Epithelial cell of alveolus of lung (primary cell): ENCODE measurements at places on chromosomes 12 and 14. TPM values are rescaled to one million over a fixed set of nuclear protein-coding genes. Genes with fewer than 3 reads are reported as not detected.

DPPA3 gene
- total RNA-seq = not detected in 2 replicates

DHRS2 gene
- under 0.01 TPM in 1 of 2 replicates, not detected in the other for total RNA-seq

KRT6A gene
- 3.2 and 20.6 TPM in 2 replicates for total RNA-seq

ETV6 gene
- 8.4 and 8.8 TPM in 2 replicates for total RNA-seq

FBXO21 gene
- 28.3 and 84.2 TPM in 2 replicates for total RNA-seq

SYCP3 gene
- not detected in 2 replicates for total RNA-seq

PCBP2 gene
- total RNA-seq = 198 and 538 TPM in 2 replicates

NID2 gene
- total RNA-seq = 104 and 178 TPM in 2 replicates

KLC1 gene
- 132 and 148 TPM in 2 replicates for total RNA-seq

GRIN2B gene
- total RNA-seq = not detected in 2 replicates

ADCY4 gene
- total RNA-seq = 0.39 and 0.88 TPM in 2 replicates

SLC39A5 gene
- total RNA-seq = not detected in 2 replicates

CCDC177 gene
- total RNA-seq = under 0.01 and 0.16 TPM in 2 replicates

CLEC9A gene
- not detected in 2 replicates for total RNA-seq

PRICKLE1 gene
- total RNA-seq = 5.7 and 30.8 TPM in 2 replicates

ANKRD33 gene
- total RNA-seq = 0.13 and 0.24 TPM in 2 replicates

OR10AD1 gene
- not detected in 2 replicates for total RNA-seq

PROX2 gene
- not detected in 2 replicates for total RNA-seq

TRPV4 gene
- 1.2 and 8.7 TPM in 2 replicates for total RNA-seq

TXNRD1 gene
- 196 and 279 TPM in 2 replicates for total RNA-seq

TPH2 gene
- not detected in 2 replicates for total RNA-seq

PELI2 gene
- 7.9 and 23.0 TPM in 2 replicates for total RNA-seq

PZP gene
- under 0.01 TPM in 1 of 2 replicates, not detected in the other for total RNA-seq

KRT73 gene
- not detected in 2 replicates for total RNA-seq

JKAMP gene
- 55.5 and 148 TPM in 2 replicates for total RNA-seq

ETFBKMT gene
- 1.9 and 2.3 TPM in 2 replicates for total RNA-seq

PIP4K2C gene
- 11.4 and 18.5 TPM in 2 replicates for total RNA-seq

CLEC4E gene
- total RNA-seq = not detected in 2 replicates

TMX1 gene
- 45.3 and 45.4 TPM in 2 replicates for total RNA-seq

TPCN1 gene
- 30.3 and 34.6 TPM in 2 replicates for total RNA-seq

DDX55 gene
- total RNA-seq = 11.0 and 14.6 TPM in 2 replicates

GLIPR1L2 gene
- total RNA-seq = 0.13 TPM in 1 of 2 replicates, not detected in the other

KLRK1 gene
- 0.08 TPM in 1 of 2 replicates, not detected in the other for total RNA-seq

TDP1 gene
- 10.5 and 25.1 TPM in 2 replicates for total RNA-seq

ALDH1L2 gene
- total RNA-seq = 35.3 and 39.6 TPM in 2 replicates

TCTN1 gene
- total RNA-seq = 22.9 and 75.0 TPM in 2 replicates
